ENCODE measurements at places on chromosomes 2 and 18.

GRCh38 chr2:177828557-177828956, 244.0 kb downstream of the PDE11A start:
- no peak for DNase-seq

DNA sequence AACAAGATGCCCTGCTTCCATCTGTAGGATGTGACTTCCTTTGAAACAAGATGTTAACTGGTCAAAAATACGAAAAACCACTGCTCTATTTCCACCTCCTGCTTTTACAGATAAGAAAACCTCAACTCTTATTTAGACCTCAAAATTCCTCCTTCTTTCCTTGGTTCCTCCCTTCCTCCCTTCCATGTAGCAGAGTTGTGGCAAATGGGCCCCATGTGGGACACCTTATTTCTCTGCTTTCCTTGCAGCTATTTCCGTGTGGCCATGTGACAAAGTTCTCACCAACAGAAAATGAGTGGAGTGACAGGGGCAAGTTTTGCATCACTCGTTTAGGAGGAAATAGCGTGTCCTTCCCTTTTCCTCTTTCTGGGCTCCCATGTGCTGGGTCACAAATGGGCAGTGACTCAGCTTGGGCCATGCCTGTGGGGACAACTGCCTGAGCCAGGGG, 69.4 kb upstream of the SMAD2 start:
- no peak for DNase-seq

DNA sequence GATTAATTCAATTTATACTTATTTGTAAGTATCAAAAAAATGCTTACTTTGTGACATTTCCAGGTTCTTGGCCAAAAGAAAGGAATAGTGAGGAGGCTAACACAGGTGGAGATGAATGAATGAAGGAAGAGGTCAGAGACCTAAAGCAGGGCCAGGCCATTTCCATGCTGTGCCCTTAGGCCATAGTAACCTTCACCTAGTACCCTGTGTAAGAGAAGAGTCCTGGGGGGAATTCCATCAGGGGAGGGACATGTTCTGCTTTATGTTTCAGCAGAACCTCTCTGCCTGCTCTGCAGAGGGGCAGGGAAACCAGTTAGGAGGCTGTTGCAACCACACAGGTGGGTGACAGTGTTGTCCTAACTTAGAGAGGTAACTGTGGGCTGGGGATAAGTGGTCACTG, 204.2 kb upstream of the CDH20 start:
- DNase-seq: no peak

DNA sequence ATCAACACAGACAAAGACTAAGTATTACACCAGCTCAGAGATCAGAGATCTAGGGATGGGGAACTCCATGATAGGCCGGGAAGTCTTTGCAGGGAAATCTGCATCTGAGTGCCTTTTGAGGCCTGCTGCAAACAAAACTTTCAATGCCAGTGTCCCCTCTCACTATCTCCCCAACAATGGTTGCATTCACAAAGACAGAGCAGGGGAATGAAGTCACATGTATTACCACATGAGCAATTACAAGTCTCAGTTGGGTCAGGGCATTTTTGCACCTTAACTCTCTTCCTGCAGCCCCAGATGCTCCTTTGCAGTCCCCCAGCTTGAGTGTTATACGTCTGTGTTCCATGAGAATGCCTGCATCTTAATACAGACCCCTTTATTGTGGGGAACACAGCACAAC, 1.8 kb upstream of the RNF144A start:
- DNase-seq: no peak

GRCh38 chr2:217884985-217885384, 117.8 kb downstream of the TNS1 start:
- no peak for DNase-seq

All from activated CD8-positive, alpha-beta T cell treated with anti-CD3 and anti-CD28 coated beads for 36 hours (primary cell).